MG63 (cell line): ENCODE measurements at places on chromosomes 1 and 21. TPM values are rescaled to one million over a fixed set of nuclear protein-coding genes. Genes with fewer than 3 reads are reported as not detected.

GRCh38 chr1:154304664-154305337 lies 16.1 kb upstream of the AQP10 start:
- DNase-seq, result no peak

The ACTL8 gene
- 0.20 TPM in 1 of 2 replicates, not detected in the other for total RNA-seq

GRCh38 chr1:153565529-153566374 lies at the start of gene S100A2:
Gene S100A2 (minus strand): TSS chr1:153565844. CDS start chr1:153563877, 1,967 bp downstream.
- DNase-seq, result peak; percentile 96

GRCh38 chr1:156667610-156667967 lies 9.6 kb downstream of the NES start:
- DNase-seq, result no peak

DNA sequence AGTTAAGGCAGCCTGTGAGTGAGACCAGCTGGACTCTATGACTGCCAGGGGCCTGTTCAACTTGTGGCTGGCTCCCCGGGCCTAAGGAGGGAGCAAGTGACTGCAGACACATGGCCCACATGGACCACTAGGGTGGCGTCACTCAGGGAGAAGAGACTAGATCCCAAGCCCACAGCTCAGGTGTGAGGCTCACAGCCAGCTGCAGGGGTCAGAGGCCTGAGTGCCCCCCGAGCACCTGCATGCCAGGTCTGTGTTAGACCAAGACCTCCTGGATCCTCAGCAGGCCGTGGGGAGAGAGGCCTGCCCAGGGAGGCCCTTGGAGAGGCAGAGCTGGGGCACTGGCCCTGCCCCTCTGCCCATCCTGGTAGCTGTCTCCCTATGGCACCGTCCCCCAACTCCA lies 142.4 kb upstream of the RUNX3 start:
- DNase-seq, result no peak

DNA sequence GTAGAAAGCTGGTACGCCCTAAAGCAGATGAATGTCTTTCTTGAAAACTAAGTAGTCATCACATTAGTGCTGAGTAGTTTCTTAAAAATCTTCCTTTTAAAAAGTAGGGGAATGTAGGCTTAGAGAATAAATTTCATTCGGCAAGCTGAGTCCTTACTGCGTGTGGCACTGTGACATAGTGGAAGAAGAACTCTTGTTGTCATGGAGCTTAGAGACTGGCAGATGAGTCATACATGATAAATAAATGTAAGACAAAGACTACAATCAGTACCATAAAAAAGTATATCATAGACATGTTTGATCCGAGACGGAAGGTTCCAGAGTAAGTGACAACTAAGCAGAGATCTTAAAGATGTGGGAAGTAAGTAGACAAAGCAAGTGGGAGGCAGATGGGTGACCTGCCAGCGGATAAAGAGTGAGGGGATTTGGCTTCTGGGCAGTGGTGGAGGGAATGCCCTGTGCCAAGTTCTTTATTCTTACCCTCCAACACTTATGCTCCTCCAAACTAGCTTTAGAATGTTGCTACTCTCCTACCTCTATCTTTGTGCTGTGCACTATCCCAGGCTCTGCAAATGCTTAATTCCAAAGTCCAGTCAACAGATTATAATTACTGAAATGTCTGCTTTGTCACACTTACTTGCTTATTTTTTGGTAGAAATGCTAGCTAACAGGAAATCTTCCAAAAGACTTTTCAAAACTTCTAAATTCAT lies 608.5 kb upstream of the USP24 start:
- DNase-seq, result no peak

DNA sequence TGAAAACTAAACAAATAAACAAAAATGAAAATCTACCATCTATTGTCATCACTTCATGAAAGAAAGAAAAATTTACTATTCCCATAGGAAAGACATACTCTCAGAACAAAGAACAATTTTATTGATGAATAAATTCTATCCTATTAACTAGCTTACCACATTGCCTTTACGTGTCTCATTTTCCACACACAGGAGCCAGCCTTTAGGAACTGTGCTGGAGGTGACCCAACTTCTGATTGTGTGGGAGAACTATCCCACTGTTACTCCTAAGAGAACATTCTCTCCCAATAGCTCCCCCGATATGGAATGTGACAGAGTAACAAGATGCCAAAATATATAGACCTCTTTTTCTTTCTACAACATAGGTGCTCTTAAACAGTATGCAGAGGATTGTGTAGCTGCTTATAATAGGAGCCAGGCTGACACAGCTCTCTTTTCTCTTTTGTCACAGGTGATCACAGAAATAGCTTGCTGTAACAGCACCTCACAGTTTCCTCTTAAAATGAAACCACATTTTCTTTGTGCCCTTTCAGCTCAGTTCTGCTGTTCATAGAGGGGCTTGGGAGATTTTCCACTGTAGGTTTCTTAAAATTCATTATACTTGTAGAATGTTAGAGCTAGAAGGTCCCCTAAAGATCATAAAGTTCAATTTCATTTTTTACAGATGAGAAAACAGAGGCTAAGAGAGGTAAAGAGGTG lies 35.5 kb downstream of the C21orf91 start:
- no peak for DNase-seq
